ENCODE measurements at places on chromosomes 1 and 21.

- DNase-seq, result no peak
Observed at GRCh38 chr1:102691592-102692090, 416.7 kb downstream of the COL11A1 start.

DNA sequence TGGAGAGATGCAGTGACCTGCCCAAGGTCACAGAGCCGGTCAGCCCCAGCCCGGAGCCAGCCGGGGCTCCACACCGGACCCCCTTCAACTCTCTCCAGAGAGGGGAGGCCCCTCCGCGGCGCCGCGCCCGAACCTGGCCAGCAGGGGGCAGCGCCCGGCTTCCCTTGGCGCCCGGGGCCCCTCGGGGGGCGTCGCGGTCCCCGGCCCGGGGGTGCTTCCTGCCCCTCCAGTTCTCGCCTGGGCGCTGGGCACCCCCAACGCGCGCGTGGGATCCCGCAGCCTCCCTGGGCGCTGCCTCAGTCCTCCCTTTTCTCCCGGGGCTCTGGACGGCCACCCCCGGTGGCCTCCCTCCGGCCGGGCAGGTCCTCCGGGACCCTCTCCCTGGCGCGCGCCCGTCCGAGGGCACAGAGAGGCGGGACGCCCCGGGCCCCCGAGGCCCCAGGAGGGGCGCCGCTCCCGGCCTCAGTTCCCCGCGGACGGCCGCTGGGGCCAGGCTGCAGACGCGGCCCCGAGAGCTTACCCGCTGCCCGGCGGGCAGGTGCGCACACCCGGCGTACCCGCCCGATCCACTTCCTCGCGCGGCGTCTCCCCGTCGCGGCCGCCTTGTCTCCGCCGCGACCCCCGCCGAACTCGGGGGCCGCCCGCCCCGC lies 406 bp downstream of the HTR1D start:
- no peak for DNase-seq

GRCh38 chr1:115877511-115877910 lies 36.6 kb upstream of the NHLH2 start:
- no peak for DNase-seq

- DNase-seq, result no peak
Observed at GRCh38 chr1:90964444-90965035, 57.3 kb downstream of the ZNF644 start.

DNA sequence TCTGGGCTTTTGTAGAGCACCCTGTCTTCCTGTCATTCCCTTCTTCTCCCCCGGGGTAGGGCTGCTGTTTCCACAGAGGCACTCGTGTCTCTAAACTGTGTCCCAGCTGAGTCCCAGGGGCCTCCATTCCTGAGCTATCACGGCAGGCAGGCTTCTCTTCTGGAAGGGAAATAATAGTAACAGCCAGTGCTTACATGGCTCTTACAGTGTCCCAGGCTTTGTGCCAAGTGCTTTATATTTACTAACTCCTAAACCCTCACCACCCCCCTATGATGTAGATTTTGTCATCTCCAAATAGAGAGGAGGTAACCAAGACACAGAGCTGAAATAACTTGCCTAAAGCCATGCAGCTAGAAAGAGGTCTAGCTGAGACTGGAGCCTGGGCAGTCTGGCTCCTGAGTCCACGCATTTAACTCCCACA lies 1.4 kb upstream of the CELF3 start:
- no peak for DNase-seq
